ENCODE measurements at places on chromosomes 5 and 9. TPM values are rescaled to one million over a fixed set of nuclear protein-coding genes. Genes with fewer than 3 reads are reported as not detected.

FYB1 gene
- 0.66 TPM for polyA plus RNA-seq

PTGR1 gene
- 22.4 TPM for polyA plus RNA-seq

FGD3 gene
- polyA plus RNA-seq = 1.1 TPM

CAMK2A gene
- polyA plus RNA-seq = 15.4 TPM

NACC2 gene
- polyA plus RNA-seq = 19.4 TPM

Data from right cardiac atrium (tissue), 5 donors.